ENCODE measurements at places on chromosomes 1 and 21. TPM values are rescaled to one million over a fixed set of nuclear protein-coding genes. Genes with fewer than 3 reads are reported as not detected.

Gene CRNN
- polyA plus RNA-seq, result 0.14 TPM

Gene FCN3
- polyA plus RNA-seq, result 98.1 TPM

Gene JAM2
- 27.0 TPM for polyA plus RNA-seq

Gene SLC9C2
- 0.09 TPM for polyA plus RNA-seq

Gene PLEKHA6
- 17.7 TPM for polyA plus RNA-seq

Gene FGR
- polyA plus RNA-seq, result 3.5 TPM

Gene ASPM
- polyA plus RNA-seq, result 0.05 TPM

Gene PRELP
- polyA plus RNA-seq, result 61.9 TPM

Measured in right cardiac atrium (tissue), 5 donors.